ENCODE measurements at places on chromosomes 4 and X.
A peak's percentile ranks its signal among the peaks of the same experiment; 100 is the strongest.

DNA sequence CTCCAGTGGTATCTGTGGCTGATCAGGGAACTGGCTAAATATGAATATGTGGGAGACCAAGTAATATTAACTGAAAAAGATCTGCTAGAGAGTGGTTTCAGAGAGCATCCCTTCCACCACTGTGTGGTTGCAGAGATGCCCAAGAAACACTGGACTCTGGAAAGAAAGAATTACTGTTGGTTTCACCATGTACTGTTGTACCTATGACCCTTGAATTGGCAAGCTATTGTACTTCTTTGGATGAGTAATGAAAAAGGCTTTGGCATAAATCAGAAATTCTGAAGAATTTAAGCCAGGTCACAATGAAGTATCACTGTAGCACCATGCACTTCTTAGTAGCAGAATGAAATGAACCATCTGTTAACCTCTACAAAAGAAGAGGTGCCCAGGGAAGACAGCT is 134.4 kb upstream of the INTU start:
- no peak for DNase-seq

- no peak for DNase-seq
Measured at GRCh38 chrX:73215246-73215645, 595 bp upstream of the NAP1L2 start.

GRCh38 chrX:45758319-45758718 is 557.6 kb upstream of the DIPK2B start:
- peak; percentile 95 for DNase-seq

- DNase-seq = peak; percentile 82
Measured at GRCh38 chr4:188297873-188298272, 158.6 kb downstream of the TRIML1 start.

DNA sequence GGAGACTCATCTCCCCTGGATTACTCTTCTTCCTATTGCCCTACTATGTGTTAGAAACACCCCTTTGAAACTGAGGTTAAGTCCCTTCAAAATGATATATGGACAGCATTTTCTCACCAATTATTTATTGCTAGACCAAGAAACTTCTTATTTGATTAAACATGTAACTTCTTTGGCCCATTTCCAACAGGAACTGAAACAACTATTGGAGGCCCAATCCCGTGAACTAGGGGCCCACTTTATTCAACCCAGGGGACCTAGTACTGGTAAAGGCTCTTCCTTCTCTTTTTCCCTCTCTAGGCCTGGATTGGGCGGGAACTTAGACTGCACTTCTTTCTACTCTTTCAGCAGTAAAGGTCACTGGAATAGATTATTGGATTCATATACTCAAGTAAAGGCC is 16.7 kb upstream of the COL25A1 start:
- no peak for DNase-seq

GRCh38 chr4:82648356-82648755 is 86.6 kb upstream of the TMEM150C start:
- DNase-seq = peak; percentile 17

GRCh38 chr4:55013431-55013955 is 111.9 kb downstream of the KDR start:
- DNase-seq = no peak

DNA sequence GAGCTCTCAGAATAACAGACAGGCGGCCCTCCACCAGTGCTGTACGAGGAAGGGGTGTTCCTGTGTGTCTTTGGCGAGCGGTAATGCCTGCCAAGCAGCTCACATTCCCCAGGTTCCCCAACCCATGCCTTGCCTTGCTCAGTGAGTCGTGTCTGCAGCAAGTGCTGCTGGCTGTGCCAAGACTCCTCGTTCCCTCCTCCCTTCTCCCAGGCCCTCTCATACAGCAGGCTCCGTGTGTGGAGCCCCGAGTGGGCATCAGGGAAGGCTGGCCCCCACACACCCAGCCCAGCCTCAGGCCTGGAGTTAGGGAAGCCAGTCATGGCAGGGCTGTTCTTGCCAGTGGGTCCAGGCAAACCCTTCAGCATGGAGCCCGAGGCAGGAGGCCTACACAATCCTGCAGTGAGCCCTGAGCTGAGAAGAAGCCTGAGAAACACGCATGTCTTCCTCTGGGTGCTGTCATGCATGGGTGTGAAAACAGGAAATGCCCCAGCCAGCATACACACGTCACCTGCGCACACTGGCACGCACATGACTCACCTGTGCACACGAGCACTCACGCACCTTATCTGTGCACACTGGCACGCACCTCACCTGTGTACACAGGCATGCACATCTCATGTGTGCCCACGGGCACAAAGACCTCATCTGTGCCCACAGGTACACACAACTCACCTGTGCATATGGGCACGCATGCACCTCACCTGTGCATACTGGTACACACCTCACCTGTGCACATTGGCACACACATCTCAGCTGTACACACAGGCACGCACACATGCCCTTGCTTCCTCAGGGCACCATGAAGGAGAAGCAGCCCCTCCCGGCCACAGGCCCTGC is 238.7 kb downstream of the DHRSX start:
- DNase-seq = peak; percentile 3

- no peak for DNase-seq
Measured at GRCh38 chrX:135094726-135095125, 25.6 kb downstream of the ETDB start.

DNA sequence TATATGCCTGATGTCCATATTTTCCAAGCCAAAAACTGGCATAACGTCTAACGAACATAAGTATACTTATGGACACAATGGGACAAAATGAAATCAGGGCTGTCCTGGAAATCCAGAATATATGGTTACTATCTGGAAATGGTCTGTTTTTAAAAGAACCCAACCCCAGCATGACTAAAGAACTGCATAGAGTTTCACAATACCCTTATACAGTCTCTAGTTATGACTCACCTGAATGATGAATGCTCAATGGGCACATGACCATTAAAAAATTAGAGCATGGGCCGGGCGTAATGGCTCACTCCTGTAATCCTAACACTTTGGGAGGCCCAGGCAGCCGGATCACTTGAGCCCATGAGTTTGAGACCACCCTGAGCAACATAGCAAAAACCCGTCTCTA is 31.8 kb downstream of the AMMECR1 start:
- DNase-seq = peak; percentile 90

- DNase-seq = peak; percentile 64
Measured at GRCh38 chrX:50813843-50814661, at the start of gene SHROOM4. Gene SHROOM4, minus strand, starts transcription at chrX:50814194. Its CDS starts 176 bp downstream, at chrX:50814018.

DNA sequence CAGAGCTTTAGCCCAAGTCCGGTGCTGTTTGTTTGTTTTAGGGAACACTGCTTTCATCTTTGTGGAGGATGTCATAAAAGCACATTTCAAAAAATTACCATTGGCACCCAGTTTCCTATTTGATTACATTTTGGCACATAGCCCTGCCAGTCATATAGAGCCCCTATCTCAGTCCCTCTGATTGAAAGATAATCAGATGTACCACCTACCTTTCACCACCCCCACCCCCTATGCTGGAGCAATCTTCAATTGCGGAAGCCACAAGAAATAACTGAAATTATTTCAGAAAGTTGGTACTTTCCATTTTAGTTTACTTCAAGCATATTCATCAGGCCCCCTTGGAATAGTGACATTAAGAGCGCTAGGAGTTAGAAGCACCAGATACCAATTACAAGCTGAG is 136.7 kb upstream of the RPL34 start:
- no peak for DNase-seq

GRCh38 chr4:184250795-184251669 is 33.4 kb upstream of the ENPP6 start:
- DNase-seq = peak; percentile 61

DNA sequence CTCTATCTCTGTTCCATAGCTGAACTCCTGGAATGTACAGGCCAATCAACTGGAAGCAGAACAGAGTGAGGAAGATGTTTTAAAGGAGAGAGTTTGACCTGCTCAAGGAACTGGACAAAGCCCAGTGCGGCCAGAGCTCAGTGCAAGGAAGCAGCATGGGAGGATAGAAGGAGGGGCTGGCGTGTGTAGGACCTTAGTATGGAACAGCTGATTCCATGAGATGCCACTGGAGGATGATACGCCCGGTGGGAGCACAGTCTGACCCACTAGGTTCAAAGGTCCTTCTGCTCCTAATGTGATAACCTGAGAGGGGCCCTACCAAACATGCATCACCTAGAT is 81.5 kb downstream of the USP46 start:
- DNase-seq = no peak

DNA sequence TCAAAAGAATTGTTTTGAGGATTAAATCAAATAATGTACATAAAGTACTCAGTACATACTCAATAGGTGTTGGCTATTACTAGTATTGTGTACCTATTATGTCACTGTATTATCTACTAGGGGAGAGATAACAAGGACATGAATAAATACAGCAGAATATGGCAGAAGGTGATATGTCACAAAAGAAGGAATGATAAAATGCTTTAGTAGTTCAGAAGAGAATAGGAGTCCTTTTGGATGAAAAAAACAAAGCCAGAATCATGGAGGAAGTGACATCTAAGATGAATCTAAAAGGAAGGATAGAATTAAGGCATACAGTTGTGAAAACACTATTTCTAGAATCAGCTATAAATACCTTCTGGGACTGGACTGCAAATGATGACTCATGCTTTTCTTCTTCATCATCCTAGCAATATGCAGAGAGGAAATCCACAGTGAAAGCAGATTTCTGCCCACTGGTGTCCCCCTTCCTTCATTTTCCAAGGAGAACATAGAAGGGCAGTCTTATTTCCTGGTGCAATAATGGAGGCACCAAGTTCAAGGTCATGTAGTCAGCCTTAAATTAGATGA is 98.7 kb downstream of the GLUD2 start:
- DNase-seq = no peak

DNA sequence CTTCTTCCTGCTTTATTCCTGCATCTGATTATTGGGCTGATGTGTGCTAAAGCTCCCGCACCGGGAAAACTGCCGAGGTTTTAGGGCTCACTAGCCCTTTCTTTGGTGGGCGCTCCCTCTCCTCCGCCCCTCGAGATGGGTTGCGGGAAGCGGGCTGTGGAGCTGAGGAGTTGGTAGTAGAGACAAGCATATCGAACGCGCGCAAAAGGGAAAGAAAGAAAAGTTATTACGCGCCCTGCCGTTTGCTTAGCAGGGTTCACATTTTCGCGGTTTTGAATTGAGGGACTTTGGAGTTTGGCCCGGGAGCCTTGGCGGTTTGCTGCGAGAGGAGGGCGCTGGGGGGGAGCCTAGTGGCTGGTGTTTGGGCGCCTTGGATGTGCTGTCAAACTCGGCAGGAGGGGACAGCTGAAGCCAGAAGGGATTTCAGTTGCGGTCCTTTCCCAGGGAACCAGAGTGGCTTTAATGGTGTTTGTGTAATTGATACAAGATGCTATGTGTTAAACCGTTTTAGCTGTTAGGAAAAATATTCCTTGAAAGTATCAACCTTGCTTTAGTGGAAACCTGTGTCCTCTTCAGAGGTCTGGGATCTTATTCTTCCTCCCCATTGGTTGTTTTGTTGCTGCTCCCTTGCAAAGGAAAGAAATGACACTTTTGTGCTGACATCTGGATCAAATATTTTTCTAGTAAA is 1.1 kb downstream of the GAB1 start:
- peak; percentile 64 for DNase-seq

- peak; percentile 86 for DNase-seq
Measured at GRCh38 chr4:4859325-4859798, at the start of gene MSX1. Gene MSX1, plus strand, starts transcription at chr4:4859665. Its CDS starts 235 bp downstream, at chr4:4859900.

- no peak for DNase-seq
Measured at GRCh38 chrX:133726642-133727041, 258.8 kb downstream of the GPC3 start.

- DNase-seq = no peak
Measured at GRCh38 chr4:116073051-116073450, 959.6 kb upstream of the NDST4 start.

- no peak for DNase-seq
Measured at GRCh38 chrX:57329008-57329407, 42.5 kb downstream of the FAAH2 start.

- DNase-seq = no peak
Measured at GRCh38 chrX:49292400-49293362, 10.8 kb upstream of the GAGE10 start.

GRCh38 chr4:180967936-180968335 is 1275.3 kb upstream of the TENM3 start:
- no peak for DNase-seq

- DNase-seq = no peak
Measured at GRCh38 chr4:8310306-8310705, 40.8 kb downstream of the HTRA3 start.

GRCh38 chrX:40543661-40544328 is 37.0 kb upstream of the ATP6AP2 start:
- DNase-seq = peak; percentile 40

DNA sequence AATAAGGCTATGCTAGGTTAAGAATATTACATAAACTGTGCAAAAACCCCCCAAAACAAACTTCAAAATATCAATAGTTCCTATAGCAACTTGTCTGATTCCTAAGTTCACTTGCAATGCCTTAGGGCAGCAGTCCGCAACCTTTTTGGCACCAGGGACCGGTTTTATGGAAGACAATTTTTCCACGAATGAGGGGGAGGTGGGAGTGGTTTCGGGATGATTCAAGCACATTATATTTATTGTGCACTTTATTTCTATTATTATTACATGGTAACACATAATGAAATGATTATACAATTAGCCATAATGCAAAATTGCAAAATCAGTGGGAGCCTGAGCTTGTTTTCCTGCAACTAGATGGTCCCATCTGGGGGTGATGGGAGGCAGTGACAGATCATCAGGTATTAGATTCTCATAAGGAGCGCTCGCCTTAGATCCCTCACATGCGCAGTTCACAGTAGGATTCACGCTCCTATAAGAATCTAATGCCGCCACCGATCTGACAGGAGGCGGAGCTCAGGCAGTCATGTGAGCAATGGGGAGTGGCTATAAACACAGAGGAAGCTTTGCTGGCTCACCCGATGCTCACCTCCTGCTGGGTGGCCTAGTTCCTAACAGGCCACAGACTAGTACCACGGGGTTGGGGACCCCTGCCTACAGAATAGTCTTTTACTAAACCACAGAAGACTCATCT is 39.7 kb downstream of the ACOX3 start:
- no peak for DNase-seq

- no peak for DNase-seq
Measured at GRCh38 chr4:40307627-40308497, 27.3 kb upstream of the CHRNA9 start.

- DNase-seq = no peak
Measured at GRCh38 chr4:3520276-3520675, 11.9 kb downstream of the LRPAP1 start.

Data from M059J (cell line).